H7 (cell line): ENCODE measurements at places on chromosomes 2 and 18.

GRCh38 chr18:2312440-2312839 lies 258.9 kb downstream of the METTL4 start:
- no peak for DNase-seq

GRCh38 chr2:174779361-174779928 lies 15.2 kb upstream of the CHRNA1 start:
- DNase-seq, result no peak

GRCh38 chr2:153479573-153479972 lies 1.0 kb upstream of the RPRM start:
- no peak for DNase-seq

DNA sequence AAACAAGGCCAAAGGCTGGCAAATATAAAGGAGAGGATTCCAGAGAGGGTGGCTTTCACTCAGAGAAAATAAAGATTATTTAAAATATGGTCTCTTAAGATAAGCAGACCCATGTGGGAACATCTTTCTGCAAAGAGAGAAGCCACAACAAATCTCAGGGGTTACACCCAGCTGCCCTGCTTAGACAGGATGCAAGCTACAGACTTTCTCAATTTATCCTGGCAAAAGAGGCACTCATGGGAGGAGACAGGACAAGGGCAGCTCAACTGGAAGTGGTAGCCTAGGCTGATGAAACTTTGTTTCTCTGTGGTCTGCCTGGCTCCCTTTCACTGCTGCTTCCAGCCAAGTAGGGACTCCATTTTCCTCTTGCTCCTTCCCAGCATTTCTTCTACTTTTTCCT lies 25.9 kb upstream of the SULT1C4 start:
- DNase-seq, result no peak

GRCh38 chr2:101698844-101699754 lies 1.6 kb downstream of the MAP4K4 start:
- no peak for DNase-seq

DNA sequence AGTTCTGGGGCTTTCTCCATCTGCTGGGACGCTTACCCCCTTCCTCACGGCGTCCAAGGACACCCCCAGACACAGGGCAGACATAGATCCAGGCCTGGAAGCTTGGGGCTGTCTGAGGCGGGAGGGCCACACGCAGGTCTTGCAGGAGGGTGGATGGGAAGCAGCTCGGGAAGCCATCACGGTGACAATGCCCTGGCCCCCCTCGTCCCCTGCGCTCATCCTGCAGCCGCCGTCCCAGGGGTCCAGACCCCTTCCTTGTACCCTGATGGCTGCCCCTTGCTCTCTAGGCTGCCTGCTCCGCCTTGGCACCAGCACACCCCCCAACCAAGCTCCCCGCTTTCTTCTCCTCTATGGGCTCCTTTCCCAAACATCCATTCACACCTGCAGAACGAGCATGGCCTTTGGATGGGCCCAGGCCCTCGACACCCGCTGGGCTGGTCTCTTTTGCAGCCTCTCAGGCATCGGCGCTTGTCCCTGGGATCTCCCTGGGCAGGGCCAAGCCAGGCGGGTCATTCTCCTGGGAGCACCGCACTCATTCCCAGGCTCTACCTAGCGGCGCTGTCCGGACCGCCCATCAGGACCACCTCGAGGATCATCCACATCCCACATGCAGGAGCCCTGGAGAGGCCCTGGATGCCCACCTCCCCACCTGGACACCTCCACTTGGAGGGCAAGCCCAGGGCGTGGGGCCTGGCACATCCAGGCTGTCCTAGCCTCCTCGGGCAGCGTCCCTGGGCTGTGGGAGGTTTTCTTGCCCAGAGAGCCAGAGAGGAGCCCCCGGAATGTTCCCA lies 274.9 kb downstream of the NDUFA10 start:
- DNase-seq, result no peak

DNA sequence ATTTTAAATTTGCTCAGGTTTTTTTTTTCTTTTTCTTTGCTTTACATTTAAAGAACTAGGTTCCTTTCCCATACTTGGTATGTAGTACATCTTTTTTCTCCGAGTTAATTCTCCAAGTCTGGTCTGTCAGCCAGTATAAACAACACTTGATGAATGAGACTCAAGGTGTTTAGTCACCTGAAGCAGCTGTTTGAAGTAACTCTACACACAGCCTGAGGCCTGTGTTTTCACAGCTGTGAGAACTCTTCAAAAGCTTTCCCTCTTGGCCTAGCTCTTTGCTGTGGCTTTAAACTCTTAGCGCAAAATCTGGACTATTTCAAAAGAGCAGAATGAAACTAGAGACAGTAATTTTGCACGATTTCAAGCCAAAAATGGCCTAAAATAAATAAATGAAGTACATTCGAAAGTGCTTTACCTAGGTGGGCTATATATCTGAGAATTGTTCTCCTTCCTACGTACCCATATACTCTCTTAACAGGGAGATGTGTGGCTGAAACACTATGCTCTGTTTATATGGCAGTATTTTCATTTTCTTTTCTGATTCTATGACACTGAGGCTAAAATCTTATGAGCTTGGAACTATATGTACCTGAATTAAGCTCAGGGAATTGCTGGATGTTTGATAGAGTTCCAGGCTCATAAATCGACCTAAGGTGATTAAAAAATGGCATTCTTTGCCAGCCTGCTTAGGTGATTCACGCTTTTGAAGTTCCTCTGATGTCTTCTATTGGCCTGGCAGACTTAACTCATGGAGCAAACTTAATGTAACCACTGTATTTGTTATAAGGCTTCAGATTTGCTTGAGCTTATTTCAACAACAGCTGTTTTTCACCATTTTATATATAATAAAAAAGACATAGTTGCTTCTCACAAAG lies 1044.1 kb upstream of the ZEB2 start:
- no peak for DNase-seq

DNA sequence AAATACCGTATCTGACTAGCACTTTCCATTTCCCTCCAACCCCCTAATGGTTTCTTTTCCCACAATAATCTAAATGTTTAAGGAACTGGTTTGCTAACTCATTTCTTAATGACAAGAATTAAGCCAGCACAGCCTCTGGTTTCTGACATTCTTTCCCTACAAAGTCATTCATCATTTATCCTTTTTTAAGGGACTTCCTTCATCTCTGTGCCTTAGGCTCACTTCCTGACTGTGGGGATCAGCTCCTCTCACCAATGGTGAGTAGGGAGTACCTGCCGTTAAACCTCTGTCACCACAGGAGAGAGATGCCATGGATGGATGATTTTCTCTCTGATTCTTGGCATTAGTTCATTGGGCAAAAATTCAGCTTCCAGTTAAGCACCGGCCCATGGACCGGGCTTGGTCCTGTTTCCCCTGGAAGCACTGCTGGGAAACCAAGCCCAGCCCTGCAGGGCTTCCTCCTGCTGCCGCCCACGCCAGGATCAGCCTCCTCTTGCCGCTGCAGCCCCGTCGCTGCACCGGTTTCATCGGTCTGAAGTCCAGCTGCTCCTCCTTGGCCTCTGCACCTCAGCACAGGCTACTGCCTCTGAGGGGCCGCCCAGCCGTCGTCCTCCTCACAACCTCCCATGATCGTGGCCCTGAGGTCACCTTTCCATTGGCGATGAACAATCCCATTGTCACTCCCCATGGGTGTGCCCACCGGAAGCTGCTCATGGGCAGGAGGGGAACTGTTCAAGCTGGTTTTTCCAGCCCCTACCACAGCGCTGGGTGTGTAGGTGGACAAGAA lies 64.0 kb upstream of the ZNF516 start:
- DNase-seq, result no peak

DNA sequence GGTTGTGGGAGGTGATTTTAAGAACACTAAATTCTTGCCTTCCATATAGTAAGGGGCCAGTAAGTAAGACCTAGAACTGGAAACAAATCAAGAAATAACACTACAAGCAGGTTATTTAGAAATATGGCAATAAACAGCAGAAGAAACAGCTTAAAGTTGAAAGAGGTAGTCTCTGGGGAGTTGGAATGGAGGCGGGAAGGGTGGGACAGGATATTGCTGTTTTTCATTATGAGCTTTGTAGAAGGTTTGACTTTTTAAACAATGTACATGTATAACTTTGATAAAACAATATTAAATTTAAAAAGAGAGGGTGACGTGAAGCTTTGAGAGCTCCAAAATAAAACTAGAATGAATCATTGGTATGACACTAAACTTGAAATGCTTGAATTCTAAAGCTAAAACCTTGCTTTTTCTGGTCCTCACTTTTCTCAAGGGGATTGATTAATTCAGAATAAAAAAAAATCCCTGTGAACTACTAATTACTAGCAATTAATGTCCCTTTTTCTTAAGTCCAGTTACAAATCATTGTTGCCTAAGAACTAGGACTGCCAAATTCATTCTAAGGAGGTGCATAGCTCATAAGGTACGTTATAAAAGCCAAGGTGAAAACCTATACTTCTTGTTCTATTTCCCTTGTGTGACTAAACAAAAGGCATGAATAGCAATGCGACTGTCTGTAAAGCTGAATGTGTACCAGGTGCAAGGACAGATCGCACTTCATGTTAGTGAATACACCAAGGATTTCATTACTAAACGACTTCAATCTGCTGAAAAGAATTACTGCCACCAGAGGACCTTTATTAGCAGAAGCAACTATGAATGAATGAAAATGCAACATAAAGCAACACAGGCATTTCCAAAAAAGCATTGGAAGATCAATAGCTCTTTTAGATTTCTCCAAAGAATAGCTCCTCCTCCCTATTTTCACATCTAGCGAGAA lies 177.5 kb downstream of the RBM43 start:
- no peak for DNase-seq

DNA sequence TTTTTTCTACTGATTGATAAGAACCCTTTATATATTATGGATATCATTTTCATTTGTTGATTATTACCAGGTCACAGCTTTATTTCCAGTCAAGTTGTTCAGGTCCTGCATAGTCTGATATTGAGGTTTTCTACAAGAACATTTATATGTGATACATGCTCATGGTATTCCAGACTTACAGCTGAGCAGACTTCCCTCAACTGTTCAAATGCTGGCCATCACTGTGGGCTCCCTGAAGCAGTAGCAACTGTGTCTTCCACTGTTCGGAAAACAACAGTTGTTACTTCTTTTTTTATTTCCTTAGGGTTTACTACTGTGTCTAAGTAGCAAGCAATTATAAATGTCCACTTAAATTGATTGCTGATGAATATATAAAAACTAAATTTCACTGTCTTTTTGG lies 79.5 kb downstream of the DGKD start:
- DNase-seq, result no peak

- DNase-seq, result peak; percentile 14
These were observed 167.6 kb downstream of the LNPK start for GRCh38 chr2:175834477-175834876.
